ENCODE measurements at places on chromosomes 11 and 22. TPM values are rescaled to one million over a fixed set of nuclear protein-coding genes. Genes with fewer than 3 reads are reported as not detected.

The INSC gene
- 0.20 TPM for total RNA-seq

The FGF19 gene
- total RNA-seq, result not detected

The BIK gene
- 0.53 TPM for total RNA-seq

The OR5A1 gene
- total RNA-seq, result not detected

The MS4A6A gene
- not detected for total RNA-seq

The MYO7A gene
- 0.69 TPM for total RNA-seq

The MFRP gene
- total RNA-seq, result 0.07 TPM

The FAM227A gene
- total RNA-seq, result not detected

The UQCC3 gene
- total RNA-seq, result 15.9 TPM

Data from mammary microvascular endothelial cell (primary cell).